ENCODE measurements at places on chromosomes 12 and 14.

GRCh38 chr14:106551265-106551664 lies 1024.9 kb downstream of the TMEM121 start:
- DNase-seq: no peak

DNA sequence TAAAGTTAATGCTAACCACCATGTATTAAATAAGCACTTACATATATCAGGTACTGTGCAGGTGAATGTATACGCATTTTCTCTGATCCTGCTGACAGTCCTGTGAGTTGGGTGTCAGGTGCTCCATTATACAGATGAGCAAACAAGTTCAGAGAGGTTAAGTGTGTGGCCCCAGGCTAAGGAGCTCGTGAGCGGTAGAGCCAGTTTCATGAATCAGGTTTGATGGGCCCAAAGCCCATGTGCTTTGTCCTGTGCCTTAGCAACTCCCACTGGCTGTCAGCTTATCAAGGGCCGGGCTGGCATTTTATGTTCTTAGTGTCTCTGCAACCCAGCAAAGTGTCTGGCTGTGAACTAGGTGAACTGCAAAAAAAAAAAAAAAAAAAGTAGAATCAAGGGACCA lies 701.2 kb upstream of the TBX3 start:
- peak; percentile 19 for DNase-seq

GRCh38 chr12:108403952-108404351 lies 64.8 kb upstream of the CMKLR1 start:
- peak; percentile 39 for DNase-seq

DNA sequence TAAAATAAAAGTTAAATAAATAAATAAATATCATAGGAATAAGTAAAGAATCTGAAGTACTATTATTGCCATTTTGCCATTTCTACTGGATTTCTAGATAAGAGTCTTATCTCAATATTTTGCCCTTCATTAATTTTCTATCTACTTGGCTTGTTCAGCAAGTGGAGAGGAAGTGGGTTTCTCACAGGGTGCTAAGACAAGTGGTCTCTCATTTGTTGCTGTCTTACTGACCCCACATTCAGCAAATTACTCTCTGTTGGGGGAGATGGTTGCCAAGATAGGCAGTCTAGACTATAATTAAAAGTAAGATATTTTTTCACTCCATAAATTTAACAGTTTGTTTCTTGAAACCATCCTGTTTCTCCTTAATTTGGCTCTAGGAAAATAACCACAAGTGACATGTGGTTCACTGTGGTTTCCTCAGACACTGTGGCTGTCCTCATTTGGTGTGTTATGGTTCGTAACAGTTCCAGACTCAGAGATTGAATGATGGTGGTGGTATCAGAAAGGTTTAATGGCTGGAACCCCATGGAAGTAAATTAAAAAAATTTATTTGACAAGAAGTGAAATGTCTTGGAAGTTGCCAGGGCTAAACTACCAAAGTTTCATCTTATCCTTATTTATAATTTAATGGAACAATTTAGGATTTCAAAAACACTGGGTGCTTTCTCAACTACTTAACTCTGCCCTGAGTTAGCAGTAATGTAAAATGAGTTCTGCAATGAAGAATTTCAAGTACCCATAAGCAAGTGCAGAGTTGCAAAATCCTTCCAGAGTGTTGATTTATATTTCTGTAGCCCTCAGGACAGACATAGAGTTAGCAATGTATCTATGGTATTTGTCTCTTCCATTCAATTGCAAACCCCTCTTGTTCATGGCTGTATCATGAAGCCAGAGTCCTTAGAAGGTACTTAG lies 214.8 kb downstream of the MSRB3 start:
- DNase-seq: no peak

GRCh38 chr12:38711054-38711453 lies 194.3 kb downstream of the CPNE8 start:
- no peak for DNase-seq

- DNase-seq: no peak
Measured at GRCh38 chr12:52144512-52145227, 47.1 kb downstream of the KRT80 start.

- DNase-seq: no peak
Measured at GRCh38 chr14:89625731-89626232, 208.7 kb upstream of the FOXN3 start.

DNA sequence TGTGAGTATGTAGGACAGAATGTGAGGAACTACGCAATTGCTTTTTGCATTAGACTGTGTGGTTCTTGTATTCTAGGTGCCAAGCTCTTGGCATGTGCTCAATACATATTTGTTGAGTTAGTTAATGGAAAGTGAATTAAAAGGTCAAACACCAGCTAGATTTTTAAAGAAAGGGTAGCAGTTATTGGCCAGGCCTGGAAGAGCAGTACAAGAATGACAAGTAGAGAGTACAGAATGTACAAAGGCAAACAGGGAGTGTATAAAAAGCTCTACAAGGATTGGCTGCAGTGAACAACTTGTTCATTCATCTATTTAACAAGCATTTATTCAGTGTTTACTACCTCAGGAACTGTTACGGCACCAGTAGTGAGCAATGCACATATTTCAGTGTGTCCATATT lies 854.0 kb upstream of the SEL1L start:
- no peak for DNase-seq

GRCh38 chr14:50056435-50056834 lies 59.9 kb downstream of the VCPKMT start:
- no peak for DNase-seq

GRCh38 chr14:75554482-75554881 lies 23.9 kb upstream of the FLVCR2 start:
- peak; percentile 21 for DNase-seq

GRCh38 chr14:106013879-106014376 lies 487.5 kb downstream of the TMEM121 start:
- DNase-seq: no peak

- DNase-seq: no peak
Measured at GRCh38 chr12:57250541-57250940, 446 bp downstream of the STAC3 start.

DNA sequence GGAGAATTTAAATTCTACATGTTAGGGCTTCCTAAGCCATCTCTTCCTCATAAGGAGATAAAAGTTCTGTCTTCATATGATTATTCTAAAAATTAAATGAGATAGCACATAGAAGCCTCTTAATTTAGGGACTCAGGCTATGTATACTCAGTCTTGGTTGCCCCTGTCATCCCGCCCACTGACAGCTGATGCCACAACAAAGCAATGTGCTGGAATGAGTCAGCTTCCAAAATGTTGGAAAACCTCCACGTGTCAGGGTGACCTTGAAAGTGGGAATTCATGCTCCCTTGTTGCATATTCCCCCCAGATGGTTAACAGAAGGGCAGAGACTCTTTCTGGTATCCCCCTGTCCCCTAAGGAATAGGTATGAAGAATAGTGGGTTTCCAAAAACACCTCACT lies 238.0 kb upstream of the DDHD1 start:
- peak; percentile 60 for DNase-seq

DNA sequence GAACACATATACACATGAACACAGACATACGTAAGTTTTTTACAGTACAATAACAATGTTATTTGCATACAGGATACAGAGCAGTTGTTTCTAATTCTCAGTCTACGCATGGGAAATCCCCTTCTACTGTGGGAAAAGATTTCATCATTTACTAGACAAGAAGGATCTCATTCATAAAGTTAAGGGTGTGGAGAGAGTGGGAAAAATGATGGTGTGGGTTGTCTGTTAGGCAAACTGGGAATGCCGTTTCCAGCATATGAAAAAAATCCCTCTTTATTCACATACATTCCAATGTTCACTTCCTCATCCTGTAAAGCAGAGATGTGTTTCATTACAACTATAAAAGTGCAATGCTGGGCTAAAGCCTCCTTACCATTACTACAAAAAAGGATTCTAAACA lies 120.9 kb downstream of the SINHCAF start:
- DNase-seq: peak; percentile 86

- no peak for DNase-seq
Measured at GRCh38 chr14:104927432-104927816, 2.7 kb downstream of the PLD4 start.

DNA sequence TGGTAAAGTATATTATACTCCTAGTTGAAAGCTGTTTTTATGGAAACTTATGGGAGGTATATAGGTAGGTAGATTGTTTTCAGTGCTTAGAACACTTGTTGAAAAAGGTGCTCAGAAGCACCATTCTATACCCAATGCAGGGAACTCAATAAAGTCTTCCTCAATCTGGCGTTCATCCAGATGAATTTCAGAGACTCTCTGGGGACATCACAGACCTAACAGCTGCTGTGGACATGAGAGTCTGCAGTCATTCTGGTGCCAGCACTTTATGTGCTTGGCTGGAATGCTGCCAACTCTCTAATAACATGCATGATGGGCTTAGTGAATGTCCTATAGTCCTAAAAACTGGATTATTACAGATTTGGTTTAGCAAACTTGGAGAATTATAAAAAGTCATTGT lies 115.9 kb downstream of the NTN4 start:
- DNase-seq: peak; percentile 68

DNA sequence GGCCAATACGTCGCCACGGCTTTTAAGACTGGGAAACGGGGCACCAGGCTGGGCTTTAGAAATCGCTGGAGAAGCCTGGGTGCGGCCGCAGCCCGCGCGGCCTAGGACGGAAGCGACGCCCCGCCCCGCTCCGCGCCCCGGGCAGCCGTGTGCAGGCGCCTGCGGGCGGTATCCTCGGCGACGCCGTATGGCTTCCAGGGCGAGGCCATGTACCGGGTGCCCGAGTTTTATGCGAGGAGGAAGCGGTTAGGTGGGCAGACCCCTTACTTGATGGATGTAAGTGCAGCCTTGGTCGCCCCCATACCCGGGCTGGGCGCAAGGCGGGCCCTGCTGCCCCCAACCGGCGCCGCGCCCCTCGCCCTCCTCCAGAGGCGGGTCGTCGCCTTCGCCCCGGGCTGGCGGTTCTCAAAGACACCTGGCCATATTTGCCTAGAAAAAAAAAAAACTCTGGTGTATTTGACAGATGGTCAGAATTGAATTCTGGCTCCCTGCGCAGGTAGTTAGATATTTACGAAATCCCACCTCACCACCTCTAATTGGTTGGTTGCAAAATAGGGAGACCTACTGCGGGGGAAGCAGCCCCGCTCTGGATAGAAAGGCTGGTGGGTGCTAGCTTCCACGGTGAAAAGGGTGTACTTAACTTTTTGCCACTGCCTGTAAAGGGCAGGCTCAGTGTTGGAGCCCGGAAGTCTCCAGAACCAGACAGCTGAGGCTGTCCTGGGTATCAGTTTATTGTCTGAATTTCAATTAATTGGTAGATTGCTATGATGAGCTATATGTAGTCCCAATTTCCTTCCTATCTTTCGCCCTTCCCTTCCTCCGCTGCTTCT lies at the start of gene PPP1R36:
Gene PPP1R36 (plus strand): TSS at position 171 of the 830 bp plus-strand sequence. CDS start 37 bp downstream, at position 208.
- DNase-seq: no peak

DNA sequence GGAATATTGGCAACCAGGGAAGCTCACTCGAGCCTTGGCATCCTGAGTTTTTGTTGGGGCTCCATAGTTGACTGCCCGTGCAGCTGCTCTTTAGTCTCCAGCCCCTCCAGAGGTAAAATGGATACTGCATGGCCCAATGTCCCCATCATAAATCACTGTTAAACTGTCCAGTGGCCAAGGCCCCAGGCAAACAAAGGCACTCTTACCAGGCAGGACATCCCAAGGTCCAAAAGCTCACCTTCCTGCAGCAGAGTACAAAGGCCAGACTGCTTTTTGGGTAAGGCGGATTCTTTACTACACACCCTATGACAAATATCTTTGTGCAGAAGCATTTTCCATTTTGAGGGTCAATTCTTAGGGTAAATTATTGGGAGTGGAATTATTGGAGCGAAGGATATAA lies 81.1 kb downstream of the GPATCH2L start:
- no peak for DNase-seq

DNA sequence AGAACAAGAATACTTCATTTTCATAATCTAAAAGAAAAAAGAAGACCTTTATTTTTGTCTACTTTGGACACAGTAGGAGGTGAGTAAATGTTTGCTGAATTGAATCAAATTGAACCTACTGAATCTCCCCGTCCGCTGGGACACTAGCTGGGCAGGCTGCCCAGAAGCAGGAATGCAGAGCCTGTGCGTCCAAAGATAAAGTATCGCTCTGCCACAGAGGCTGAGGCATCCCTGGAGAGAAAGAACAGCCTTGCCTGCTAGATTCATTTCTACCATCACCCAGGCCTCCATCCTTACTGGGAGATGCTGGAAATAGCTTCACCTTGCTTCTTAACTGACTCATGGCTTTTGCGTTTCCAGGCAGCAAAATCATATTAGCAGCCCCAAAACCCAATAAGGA lies 64.1 kb upstream of the TSPAN11 start:
- peak; percentile 28 for DNase-seq

DNA sequence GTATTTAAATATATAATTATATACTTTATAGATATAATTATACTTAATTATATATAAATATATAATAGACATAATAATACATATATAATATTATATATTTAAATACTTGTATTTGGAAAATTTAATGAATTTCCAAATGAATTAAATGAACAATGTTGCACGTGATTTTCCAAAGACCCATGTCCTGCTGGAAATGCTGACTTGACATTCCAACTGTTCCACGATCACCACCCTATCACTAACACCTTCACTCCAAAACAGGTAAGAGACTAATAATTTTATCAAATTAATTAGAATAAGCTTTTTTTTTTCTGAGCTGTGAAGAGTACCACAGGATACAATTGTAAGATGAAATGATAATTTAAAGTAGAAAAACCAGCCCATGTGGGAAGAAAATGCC lies 103.4 kb downstream of the ST8SIA1 start:
- DNase-seq: no peak

DNA sequence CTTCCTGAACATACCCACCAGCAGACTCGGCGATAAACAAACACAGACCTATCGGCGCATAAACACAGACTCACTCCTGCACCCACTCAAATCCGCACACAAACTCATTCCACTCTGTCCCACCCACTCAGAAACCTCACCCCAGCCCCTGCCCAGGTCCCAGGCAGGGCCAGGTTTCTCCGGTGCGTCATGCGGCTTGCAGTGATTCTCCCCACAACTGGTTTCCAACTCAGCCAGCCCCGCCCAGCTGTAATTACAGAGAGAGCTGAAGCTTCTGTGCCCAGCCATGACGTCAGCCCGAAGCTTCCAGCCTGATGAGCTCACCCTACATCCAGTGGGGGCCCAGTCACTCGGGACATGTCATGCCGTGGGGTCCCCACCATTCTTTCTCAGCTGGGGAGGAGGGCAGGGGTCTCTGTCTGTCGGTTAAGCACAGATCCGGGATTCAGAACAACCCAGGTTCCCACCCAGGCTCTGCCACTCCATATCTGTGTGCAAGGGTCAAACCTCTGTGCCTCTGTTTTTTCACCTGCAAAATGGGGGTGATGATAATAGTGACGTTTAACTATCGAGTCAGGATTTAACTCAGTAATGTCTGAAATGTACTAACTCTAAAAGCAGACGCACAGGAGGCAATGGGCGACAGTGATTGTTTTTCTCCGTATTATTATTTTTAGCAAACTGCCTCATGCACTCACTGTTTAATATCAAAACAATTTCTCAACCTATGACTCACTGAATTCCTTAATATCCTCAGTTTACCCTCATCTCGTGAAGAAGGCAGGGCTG lies 2.3 kb upstream of the HSPB8 start:
- peak; percentile 27 for DNase-seq

DNA sequence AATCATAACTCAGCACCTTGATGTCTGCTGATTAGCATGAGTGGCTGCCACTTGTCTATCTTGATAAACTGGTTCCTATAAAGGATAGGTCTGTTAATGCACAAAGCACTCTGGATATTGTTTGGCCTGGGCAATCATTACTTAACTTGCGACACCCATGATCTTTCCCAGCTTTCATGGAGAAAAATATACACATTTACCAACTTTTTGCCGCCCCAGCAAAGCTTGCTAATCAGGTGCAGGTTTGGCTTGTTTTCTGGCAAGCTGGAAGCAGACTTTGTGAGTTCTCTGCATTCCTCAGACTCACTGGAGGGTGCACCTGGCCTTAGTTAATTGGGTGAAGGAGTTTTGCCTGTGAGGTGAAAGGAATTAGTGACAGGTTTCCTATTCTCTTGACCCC lies 1126.4 kb upstream of the FLRT2 start:
- peak; percentile 15 for DNase-seq
